Omental fat pad (tissue), 4 donors: ENCODE measurements at places on chromosomes 12 and 14.

DNA sequence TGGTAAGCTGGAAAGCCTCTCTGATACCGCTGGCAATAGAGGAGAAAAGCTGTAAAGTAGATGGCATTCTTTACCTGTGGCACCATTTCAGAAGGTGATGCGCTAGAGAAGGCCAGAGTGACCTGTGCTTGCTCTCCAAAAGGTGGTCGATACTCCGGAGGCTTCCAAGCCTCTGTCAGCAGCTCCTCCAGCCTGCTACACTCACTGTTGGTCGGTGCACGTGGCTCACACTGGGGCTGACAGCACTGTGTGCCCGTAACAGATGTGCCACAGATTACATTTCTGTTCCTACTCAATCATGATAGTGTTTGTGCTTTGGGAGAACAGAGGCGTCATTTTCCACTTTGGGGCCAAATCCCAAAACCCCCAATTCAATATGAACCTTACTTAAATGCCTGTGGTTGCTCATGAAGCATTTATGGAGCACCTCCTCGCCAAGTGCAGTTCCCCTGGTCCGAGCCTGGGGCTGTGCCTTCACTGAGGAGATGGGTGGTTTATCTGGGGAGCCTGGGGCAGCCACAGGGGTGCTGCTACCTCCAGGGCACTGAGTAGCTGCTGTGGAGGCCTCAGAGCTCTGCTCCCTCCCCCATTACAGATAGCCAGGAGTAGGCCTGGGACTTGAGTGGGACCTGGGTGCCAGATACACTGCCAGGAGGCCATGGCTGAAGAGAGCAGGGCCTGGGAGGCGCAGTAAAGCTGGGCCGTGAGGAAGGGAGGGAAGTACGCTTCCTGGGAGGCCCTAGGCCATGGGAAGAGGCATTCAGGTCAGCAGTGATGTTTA lies 26.8 kb downstream of the CCNK start:
- no peak for DNase-seq

DNA sequence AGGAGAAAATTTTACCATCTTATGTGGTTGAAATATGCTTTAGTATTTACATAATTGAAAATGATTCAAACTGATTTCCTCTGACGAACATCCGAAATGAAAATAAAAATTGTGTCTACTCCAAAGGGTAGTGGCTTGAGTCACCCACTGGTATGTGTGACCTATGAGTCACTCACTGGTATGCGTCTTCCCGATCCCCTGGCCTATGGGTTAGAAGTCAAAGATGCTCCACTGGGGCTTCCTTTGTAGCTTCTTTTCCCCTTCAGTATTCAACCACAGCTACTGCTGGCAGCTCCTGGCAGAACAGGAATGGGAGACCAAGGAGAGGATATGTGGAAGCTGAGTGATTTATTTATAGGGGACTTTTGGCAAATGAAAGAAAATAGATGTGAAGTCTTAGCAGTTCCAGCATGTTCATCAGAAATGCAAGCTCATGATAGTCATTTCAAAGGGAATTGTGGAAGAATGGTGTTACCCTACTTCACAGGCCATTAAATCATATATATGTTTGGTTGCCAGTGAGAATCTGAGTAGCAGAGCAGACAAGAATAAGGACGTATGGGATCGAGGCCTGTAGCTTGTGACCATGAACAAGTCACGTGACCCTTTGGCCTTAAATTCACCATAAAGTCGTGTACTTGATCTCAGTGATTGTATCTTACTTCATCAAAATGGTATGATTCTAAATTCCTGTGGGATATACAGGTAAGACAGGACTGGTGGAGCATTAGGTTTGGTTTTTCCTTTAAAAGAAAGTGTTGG lies 108.3 kb downstream of the CRADD start:
- no peak for DNase-seq

- no peak for DNase-seq
Observed at GRCh38 chr12:6626654-6627283, 9.0 kb downstream of the LPAR5 start.

GRCh38 chr14:85090681-85091080 lies 439.3 kb upstream of the FLRT2 start:
- DNase-seq = no peak

DNA sequence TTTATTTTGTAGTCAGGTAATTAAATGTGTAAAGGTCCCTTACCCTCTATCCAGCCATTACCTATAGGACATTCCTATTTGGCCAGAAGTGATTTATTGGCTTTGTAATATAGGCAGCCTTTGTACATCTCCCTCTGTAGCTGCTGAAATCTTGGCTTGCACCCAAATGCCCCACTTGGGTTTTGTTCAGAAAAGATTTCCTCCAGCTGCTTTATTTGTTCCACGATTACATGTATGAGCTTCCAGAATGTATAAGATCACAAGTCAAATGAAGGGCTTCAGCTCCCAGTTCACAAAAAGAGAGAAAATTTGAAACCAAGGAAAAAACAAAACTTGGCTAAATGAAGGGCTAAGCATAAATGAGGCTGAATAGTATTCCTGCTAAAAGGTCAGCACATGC lies 103.4 kb downstream of the EFCAB11 start:
- DNase-seq = no peak

GRCh38 chr12:76583301-76583700 lies 23.7 kb upstream of the OSBPL8 start:
- DNase-seq = no peak

- no peak for DNase-seq
Observed at GRCh38 chr14:68089146-68089731, 269.7 kb downstream of the RAD51B start.

GRCh38 chr12:1540690-1541089 lies 53.7 kb downstream of the FBXL14 start:
- DNase-seq = no peak

GRCh38 chr12:6104027-6104426 lies 20.4 kb downstream of the VWF start:
- no peak for DNase-seq

DNA sequence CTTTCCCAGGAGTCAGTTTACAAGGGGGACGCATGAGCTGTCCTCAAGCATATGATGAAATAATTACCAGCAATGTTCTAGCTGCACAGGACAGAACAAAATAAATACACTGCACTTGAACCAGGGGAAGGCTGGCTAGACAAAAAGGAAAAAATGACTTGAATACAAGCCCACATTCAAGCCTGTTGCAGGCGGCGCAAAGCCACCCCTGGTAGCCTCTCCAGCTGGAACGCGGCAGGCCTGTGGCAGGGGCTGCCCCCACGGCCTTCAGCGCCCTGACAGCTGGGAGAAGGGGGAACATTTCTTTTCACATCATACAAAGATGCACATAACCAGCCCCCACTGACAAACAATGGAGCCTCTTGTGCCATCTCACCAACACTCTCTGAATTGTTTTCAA lies 57.1 kb downstream of the TRAFD1 start:
- DNase-seq = no peak

DNA sequence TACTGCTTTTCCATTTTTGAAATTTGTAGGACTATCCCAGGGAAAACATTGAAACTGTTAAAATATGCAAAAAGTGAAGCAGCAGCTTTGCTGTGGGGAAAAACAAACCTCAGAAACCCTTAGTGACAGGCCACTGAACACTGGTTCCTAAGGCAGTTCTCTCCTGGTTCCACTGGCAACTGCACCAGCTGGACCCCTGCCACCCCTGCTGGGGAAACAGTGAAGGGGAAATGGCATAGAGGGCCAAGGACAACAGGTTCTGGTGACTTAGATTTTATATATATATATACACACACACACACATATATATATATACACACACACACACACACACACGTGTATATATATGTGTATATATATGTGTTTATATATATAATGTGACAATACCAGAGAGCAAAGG lies 16.2 kb upstream of the KRT7 start:
- no peak for DNase-seq

GRCh38 chr14:78440356-78440894 lies 270.3 kb downstream of the NRXN3 start:
- no peak for DNase-seq

- DNase-seq = no peak
Observed at GRCh38 chr14:64865109-64865508, 14.6 kb downstream of the SPTB start.

- no peak for DNase-seq
Observed at GRCh38 chr12:2958432-2959191, 585 bp upstream of the TEAD4 start.

DNA sequence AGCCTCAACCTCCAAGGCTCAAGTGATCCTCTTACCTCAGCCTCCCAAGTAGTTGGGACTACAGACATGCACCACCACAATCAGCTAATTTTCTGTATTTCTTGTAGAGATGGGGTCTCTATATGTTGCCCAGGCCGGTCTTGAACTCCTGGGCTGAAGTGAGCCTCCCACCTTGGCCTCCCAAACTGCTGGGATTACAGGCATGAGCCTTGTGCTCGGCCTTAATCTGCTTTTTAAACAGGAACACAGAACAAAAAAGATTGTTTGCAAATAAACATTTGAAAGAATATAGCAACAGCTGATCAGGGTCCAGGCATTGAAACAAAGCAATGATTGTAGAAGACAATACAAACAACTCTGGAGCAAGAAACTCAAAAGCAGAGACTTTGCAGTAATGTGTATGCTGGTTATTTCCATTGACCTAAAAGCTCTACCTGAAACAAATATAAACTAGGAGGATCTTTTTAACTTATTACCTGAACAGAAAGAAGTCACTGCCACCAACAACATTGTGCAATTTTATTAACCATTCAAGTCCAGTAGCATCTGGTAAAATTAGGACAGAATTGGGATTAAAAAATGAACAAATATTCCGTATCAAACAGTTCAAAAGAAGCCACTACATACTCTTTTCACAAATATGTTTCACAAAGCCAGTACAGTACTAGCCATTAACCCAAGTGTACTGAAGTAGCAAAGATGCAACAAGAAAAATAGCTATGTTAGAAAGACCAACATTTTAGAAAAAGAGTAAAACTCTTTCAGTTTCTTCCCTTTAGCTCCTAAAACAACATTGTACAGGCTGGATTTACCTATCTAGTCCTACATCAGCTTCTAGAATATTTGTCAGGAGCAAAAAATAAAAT lies 14.2 kb downstream of the AMN1 start:
- DNase-seq = no peak

- no peak for DNase-seq
Observed at GRCh38 chr14:88535149-88535548, 19.7 kb downstream of the PTPN21 start.

- DNase-seq = no peak
Observed at GRCh38 chr14:57533214-57533613, 39.6 kb upstream of the CCDC198 start.

- no peak for DNase-seq
Observed at GRCh38 chr14:63174760-63175191, 29.5 kb upstream of the RHOJ start.

GRCh38 chr14:104390221-104390931 lies 189.2 kb upstream of the C14orf180 start:
- DNase-seq = no peak

DNA sequence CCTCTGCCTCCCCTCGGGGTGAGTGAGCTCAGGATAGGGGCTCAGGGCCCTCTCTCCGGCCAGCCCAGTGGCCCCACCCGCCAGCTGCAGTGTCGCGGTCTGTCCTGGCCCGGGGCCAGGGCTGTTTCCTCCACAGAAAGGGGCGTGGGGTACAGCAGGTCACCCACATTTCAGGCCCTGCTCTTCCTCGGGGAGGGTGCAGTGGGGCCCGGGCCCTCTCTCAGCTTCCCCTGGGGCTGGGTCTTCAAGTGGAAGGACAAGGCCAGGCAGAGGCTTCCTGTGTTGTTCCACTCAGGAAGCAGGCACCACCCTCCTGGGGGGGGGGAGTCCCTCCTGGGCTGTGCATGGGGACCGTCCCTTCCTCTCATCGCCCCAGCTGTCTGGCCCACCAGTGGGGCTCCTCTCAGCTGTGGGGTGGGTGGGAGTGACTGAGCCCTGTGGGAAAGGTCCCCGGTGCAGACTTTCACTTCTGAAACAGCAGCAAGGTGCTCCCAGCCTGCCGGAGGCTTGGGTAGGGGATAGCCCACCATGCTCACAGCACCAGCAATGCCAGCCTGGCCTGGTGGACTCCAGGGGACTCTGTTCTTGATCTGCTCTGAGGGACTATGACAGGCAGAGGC lies 3.7 kb downstream of the GPR132 start:
- DNase-seq = no peak

GRCh38 chr14:50229681-50230080 lies 1.7 kb downstream of the SOS2 start:
- no peak for DNase-seq

GRCh38 chr12:64526859-64527258 lies 74.9 kb downstream of the TBK1 start:
- no peak for DNase-seq

- no peak for DNase-seq
Observed at GRCh38 chr14:81990312-81990761, 456.7 kb upstream of the SEL1L start.
